NCI-H774 (cell line): ENCODE measurements at places on chromosomes 11 and 22.

DNA sequence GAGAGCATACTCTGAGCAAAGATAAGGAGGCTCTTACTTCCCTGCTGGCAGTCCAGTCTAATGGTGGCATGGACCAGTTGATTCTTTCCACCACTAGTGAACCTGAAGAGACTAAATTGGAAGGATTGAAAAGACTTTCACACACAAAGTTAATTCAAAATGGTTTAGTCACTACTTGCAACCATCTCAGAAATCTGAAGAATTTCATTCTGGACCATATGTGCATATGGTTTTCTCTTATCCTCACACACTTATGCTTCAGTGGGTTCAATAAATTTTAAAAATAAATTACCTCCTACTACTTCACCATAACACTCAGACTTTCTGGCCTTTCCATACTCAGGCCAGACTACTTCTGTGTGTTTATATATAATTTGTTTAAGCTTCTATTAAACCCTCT, 44.7 kb downstream of the CADM1 start:
- DNase-seq: no peak

GRCh38 chr11:25625094-25625493, 706.8 kb upstream of the ANO3 start:
- DNase-seq: no peak

GRCh38 chr11:115612046-115612730, 108.0 kb upstream of the CADM1 start:
- no peak for DNase-seq

DNA sequence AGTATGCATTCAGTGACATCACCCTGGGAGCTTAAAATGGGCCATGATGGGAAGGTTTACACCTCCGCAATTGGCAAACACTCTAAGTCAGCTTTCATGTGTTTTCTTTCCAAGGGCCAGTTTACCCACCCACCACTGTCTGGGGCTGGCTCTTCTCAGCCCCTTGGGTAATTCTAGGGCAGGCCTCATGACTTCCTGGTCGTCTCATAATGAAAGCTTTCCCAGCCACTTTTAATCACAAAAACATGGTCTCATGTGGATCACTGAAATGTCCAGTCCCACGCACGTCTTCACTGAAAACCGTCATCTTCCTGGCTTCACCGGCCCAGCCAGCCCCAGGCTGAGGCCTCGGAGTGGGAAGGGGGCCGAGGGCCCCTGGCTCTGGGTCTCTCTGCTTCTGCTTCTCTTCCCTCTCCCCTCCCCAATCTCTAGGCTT, 58.5 kb upstream of the ANO1 start:
- DNase-seq: no peak

DNA sequence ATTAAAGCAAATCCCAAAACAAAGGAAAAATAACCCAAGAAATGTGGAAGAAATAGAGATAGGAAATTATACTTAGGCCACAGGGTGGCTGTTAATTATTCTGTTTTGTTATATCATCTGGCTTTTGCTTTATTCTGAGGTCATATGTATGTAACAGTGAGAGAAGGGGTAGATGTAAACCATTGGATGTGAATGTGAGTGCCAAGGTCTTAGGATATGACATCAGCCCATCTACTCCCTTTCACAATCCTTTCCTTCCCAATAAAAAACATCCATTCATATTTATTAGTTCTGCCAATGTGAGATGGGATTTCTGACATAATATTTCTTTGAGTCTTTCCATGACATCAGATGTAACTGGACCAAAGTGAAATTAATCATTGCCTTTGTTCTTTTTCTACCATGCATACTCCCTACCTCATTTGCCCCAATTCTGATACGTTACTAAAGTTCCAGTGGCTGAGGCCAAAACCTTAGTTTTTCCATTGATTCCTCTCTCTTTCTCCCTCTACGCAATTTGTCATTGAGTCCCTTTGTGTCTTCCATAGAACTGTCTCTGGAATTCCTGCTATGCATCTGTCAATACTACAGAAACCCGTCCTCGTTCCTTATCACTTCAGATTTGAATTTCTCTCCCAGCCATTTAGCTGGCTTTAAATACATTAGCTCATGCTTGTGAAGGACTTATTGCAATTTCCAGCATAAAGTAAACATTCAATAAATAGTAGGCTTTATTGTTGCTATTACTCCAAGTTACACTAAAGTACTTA, 170.3 kb downstream of the ARHGAP42 start:
- no peak for DNase-seq

DNA sequence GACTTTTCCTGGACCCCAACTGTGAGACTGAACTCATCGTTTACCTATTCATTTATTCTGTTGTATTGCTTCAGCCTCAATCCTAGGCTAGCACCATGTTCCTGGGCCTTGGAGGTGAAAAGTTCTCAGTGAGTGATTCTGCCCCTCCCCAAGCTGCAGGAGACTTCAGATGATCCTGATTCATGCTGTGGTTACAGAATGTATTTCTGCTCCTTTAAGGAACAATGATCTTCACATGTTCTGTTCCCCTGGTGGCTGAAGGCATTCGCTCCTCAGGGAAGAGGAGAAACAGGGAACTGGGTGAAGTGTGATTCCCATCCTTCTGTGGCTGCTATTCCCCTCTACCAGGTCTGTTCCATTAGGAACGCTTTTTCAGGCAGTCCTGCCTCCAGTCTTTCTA, 2.4 kb downstream of the OR52E1 start:
- no peak for DNase-seq
